ENCODE measurements at places on chromosomes 2 and 18.

- no peak for DNase-seq
These were observed 15.4 kb upstream of the DYNC1I2 start for GRCh38 chr2:171671867-171672266.

GRCh38 chr2:23520256-23520655, 135.3 kb downstream of the KLHL29 start:
- DNase-seq: no peak

GRCh38 chr2:232994446-232994845, 18.6 kb downstream of the NGEF start:
- DNase-seq: no peak

DNA sequence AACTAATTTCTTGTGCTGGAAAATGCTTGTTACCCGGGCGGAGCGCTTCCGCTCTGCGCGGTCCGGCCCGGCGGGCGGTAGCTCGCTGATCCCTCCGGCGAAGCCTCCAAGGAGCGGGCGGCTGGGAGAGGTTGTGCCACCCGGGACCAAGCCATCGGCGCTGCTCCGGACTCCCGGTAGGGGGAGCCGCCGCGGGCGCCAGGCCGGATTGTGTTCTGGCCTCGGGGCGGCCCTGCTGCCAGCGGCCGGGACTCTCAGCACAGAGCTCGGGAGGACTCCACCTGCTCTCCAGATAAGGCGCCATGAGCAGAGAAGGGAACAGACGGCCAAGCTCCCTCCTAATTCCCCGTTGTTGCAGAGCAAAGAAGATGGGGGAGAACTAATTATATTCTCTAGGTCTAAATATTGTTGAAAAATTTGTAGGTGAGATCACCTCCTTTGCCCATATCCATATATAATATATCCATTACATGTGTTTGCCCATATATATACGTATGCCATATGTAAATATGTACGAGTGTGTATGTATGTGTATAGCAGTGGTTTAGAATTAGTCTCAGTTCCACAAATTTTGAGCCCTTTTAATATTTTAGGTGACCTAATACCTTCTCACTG, 13.8 kb upstream of the SATB2 start:
- DNase-seq: no peak

DNA sequence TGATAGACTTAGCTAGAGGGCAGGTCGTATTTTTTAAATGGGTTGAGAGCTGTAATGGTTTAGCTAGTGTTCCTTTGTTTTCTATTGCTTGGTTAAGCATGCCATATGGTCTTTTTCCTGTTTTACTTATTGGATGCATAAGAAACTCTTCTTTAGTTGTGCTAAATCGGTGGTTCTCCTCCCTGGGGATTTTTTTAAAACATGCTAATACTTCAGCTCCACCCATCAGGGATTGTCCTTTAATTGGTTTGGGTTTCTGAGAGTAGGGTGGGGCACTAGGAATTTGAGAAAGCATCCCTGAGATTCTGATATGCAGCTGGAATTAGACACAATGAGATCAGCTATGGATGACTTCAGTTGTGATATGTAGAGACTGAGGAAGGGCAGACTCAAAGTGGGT, 497.2 kb downstream of the THSD7B start:
- no peak for DNase-seq

DNA sequence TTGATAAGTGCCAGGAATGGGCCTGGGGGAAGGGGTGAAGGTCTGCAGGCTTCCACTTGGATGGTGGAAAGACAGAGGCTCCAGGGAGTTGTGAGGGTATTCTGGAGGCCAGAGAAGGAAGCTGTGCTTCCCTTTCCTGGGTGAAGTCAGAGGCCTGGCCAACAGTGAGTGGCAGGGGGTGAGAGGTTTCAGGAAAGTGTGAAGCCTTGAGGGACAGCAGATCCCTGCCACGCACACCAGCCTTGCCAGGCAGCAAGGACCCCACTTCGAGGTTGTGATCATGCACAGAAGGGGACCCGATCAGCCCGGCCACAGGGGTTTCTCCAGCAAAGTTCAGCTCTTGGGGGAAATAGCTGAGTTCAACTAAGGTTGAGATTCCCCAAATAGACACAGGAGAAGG, 66.5 kb downstream of the SMAD7 start:
- DNase-seq: no peak

DNA sequence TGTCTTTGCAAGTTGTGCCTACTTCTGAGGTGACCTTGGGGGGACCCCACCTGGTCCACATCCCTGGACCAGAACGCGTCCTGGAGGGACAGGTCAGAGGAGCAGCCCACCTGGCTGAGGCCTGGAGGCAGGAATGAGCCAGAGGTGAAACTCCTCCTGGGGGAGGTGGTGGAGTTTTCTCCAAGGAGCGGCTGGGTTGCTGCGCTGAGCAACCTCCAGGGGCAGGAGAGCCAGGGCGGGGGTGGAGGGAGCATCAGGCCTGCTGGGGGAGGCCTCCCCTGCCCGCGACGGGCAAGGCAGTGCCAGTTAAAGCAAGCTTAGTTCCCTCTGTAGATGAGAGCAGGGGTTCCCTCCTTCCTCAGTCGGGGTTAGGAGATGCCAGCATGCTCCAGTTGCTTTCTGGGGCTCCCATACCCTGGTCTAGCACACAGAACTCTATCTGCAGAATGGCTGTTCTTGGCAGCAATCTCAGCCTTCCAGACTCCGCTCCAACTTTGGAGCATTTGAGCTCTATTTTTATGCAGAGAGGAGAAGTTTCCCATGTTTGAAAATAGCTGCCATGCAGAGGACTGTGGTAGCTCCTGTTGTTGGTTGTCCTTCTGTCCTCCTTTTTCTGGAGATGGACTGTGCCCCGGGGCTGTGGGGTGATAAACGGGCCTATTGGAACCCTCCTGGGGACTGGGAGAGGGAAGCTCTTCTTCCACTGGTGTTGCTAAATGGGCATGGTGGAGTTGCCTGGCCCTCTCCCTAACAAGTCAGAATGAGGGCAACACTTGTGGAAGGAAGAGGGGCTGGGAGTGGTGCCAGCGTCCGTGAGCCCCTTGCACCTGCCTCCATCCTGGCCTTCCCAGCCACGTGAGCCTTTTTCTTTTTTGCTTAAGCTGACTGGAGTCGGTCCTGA, 39.1 kb downstream of the B3GNT2 start:
- DNase-seq: no peak

DNA sequence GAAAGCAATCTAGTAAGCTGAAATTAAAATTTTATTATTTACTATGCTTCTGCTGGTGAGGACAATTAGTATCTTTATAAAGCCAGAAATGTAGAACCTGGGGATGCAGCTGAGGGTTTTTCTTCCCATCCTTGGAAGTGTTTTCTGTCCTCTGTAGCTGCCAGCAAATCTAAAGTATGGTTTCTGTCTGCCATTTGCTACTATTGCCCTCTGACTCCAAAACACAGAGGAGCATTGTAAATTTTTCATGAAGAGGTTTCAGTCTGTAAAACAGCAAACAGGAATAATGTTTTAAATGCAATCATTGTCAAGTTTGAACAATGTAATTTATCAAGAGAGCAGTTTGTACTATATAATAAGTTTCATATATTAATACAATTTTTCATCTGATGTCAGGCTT, 258.8 kb downstream of the ZNF407 start:
- DNase-seq: no peak

DNA sequence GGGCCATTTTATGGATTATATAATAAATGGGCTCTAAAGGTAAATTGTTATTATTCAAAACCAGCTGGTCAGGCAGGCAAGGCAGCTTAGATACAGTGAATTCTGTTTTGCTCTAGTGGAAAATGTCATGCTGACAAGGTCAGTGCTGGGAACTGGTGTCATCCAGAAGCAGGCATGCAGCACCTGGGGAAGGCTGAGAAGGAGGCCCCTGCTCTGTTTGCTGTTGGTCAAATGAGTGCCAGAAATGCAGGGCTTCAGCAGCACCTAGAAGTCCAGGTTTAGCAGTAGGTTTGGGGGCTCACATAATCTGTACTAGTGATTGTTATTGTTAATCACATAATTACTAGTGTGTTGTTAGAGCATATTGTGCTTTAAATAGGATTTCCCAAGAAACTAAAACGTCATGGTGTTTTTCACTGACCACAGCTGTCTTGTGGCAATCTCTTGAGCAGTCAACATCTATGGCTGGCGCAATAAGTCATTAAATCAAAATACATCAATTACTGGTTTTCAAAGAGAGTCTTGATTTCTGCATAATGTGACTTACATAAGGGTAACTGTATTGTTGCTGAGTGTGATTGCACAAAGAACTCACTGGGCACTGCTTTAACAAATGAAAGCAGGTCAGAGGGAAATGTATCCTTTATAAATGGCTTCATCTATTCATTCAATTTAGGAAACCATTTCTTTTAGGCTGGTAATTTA, 99.1 kb downstream of the MYO3B start:
- no peak for DNase-seq

DNA sequence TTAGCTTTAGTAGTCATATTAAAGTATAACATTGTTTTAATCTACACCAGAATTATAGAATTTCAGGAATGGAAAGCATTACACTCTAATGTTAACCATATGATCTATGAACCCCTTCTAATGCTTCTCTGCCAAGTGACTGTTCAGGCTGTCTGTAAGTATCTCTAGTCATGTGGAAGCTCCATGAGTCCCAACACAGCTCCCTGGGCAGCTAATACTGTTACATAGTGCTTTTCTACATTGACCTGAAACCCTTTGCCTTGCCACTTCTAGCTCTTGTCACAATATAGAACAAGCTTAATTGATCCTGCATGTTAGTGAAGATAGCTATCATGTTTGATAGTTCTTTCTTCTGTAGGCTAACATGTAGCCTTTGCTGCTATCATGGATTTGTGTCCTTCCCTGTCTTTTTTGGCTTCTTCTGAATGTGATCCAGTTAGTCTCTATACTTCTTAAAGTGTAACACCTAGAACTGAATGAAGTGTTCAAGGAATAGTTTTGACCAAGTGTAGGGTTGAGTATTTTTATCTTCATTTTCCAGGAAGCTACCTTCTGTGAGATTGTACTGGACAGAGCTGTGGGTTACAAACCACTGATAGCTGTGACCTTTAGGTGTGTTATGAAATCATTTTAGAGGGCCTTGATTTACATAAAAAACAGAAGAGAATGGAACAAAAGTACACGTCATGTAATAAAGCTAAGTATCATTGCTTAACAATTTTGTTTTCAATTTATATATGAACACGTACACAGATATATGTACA, 23.7 kb downstream of the BABAM2 start:
- no peak for DNase-seq

DNA sequence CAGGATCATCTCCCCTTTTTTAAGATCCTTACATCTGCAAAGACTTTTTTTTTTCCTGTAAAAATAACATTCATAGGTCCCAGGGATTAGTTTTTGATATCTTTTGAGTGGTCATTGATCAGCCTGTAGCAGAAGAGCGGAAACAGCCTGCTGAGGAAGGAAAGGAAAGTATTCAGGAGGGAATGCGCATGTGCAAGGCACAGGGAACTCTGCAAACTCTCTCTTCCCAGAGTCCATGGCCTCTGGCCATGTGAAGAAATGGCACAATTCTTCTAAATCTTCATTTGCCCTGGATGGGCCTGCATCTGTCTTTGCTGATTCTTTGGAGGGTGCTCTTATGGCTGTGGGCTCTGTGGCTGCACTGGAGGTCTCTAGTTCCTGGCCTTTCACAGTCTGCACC, 60.1 kb upstream of the SKOR2 start:
- no peak for DNase-seq

DNA sequence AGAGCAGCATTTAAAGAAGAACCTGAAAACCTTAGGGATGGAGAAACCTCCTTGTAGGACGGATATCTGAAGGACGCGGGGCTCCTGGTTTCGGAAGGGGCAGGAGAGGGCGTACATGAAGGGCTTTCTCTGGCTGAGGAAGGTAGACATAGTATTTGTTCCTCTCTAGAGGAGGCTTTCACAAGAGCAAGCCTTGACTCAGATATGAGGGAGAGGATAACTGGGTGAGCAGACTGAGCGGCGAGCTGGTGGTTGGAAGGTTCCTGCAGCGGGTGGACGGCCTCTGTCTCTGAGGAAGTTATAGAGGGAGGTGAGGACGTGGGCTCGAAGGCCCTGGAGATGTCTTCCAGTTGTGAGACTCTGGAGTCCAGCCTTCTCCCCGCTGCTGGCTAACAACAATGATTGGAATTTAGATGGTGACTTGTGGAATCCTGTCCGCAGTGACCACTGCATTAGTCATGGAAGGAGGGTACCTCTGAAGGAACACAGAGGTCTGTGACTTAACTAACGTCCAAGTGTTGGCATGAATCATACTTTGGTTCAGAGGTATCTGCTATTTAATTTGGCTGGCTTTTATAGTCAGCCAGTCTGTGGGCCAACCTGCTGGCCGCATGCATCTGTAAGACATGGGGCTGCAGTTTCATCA, 80.9 kb downstream of the ASAP2 start:
- DNase-seq: no peak

- no peak for DNase-seq
These were observed 149.0 kb downstream of the LNPK start for GRCh38 chr2:175852879-175853615.

DNA sequence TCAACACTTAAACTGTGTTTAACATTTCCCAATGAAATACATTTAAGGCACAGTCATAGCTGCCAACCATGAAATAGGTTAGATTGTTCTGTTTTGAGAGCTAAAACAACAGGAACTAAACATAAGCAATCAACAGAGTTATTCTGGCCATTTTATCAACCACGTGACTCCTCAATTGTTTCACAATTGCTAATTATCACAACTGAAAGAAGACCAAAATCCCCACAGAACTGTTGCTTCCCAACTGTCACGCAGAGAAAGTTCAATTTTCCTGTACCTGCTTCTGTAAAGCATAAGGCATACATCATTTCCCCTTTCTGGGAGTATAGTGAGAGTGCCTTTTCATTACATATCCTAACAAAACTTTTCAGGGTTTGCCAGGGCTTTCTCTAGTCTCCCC, 248.6 kb downstream of the EPHA4 start:
- no peak for DNase-seq

DNA sequence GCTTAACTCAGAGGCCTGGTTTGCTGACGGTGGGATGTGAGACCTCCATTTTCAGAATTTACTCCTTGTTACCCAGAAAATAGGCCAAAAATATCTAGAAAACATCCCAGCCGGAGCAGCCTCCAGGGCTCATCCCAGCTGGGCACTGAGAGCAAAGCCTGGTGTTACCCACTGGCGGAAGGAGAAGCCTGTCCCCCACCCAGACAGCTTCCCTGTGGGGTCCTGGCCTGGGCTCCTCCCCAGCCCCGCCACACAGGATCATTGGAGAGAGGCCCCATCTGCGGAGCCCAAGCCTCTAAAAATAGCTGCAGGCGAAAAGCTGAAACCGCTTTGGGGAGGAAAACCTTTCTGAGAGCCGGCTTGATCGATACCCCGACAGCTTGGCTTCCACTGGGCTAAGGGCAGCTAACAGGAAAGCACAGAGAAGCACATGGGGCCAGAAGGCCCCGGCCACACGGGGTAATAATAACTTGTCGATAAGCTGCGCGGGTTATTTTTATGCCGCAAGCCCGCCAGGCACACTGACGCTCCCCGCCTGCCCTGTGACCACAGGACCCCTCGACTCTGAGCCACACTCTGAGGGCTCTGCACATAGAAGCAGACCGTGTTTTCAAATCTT, 26.9 kb upstream of the FAHD2A start:
- DNase-seq: no peak

Data from stimulated activated CD8-positive, alpha-beta memory T cell treated with anti-CD3 and anti-CD28 coated beads, Interleukin-4, amount 100 ng/mL, for 1 hour (primary cell).